Cerebellum (tissue), 4 donors: ENCODE measurements at places on chromosomes 2 and 18.

DNA sequence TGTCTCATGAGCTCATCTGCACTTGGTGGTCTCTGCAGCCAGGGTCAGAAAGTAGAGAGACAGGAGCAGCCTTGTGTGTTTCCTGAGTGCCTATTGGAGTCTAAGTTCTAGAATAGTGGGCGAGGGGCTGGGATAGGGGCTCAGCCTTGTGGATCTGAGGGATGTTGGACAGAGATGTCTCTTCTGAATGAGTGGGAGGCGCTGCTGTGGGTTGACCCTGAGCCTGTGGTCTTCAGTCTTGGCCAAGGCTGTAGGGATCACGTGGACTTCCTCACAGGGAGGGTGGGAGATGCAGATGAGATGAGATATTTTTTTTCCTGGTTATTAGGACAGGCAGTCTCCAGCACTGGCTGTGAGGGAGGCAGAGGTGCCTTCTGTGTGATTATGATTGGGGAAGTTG lies 61.8 kb downstream of the RNF144A start:
- DNase-seq = no peak

DNA sequence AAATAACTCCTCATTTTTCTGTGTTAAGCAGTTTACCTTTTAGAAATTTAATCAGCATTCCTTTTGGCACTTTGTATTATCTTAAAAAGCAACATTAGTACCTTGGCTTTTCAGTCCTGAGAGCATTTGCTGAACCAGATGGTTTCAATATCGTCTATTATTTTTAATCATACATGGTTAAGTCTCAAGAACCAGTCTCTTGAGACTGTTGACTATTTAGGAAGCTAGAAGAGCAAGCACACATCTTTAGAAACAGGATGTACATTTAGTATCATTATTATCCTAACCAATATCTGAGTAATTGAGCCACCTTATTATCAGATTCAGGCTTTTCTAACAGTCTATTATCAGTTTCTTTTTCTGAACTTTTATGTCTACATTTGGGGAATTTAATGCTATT lies 28.2 kb upstream of the ZEB2 start:
- no peak for DNase-seq

GRCh38 chr2:30707304-30707903 lies 99.8 kb downstream of the CAPN13 start:
- no peak for DNase-seq

DNA sequence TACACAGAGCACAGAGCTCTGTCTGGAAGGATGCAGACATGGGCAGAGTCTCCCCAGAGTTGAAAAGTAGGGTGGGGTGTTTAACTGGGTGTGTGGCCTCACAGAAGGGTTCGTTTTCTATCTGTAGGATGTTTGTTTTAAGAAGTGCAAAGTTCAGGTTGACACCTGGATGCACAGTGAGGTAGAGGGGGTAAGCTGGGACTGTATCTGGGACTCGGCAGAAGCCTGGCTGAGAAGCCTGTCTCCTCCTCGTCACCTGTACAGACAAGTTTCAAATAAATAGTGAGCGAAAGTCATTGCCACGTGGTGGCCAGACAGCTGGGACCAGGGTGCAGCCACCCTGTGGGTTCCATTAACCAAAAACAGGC lies 145.9 kb downstream of the KLHL29 start:
- no peak for DNase-seq

DNA sequence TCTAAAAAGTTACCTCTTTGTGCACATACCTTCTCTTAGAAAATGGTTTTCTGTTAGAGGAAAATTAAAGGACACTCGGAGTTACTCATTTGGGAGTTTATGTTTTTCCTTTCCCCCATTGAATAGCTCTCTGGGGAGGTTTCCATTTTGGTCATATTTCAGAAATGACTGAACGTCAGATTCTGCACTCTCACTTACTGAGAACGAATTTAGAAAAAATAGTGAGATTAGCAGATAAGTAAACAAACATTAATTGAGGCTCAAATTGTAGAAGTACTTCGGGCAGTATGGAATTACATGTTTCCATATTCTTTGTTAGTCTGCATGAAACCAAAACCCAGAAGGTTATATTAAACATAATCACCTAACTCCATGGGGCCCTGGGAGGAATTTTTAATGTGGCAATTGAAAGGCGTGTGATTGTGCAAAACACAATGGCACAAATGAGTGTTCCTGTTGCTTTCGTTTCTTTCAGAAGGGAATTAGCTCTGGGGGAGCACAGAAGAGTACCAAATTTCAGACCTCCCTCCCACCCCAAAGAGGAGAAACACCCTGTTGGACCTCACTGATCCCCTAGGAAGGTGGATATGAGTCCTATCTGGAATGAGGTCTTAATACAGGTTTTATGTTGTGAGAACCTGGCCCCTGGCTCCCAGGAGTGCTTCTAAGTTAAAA lies 212.3 kb downstream of the BCL2 start:
- DNase-seq = no peak

GRCh38 chr2:222753251-222753824 lies 81.9 kb downstream of the MOGAT1 start:
- peak; percentile 6 for DNase-seq

DNA sequence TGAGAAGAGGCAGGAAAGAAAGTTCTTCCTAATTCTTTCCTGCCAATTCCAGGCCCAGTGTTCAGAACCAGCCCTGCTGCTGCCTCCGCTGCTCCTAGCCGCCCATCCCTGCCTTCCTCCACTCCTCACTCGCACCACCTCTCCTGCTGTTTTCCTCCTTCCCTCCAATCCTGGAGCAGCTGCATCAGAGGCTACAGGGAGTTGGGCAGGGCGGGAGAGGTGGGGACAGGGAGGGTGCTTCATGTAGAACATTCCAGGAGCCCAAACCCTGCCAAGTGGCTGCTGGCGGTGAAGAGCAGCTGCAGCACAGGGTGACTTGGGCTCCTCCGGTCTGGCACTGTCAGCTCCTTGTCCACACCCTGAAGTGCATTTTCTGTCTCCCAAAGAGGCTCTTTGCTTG lies 176.3 kb downstream of the TNS1 start:
- no peak for DNase-seq

- no peak for DNase-seq
Measured at GRCh38 chr2:96146153-96146880, 1.1 kb upstream of the DUSP2 start.

DNA sequence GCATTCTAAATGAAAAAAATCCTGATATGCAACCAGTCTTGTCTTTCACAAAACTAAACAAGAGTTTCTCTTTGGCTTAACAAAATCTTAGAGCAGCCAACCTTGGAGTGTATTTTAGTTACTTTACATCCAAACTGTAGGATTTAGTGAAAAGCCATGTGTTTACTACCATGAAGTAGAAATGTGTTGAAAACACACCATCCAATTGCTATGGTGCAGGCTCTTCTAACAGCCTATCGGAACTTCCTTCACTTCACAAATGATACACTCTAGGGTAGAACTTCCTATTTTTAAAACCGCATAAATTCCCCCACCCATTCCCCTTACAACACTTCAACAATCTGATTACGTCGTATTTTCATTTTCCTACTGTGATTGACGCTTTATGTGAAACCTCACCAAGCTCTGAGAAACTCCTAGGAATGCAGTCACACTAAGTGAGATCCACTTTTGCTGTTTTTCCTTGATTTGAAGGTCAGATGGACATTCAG lies 74.4 kb upstream of the MAP4K4 start:
- no peak for DNase-seq

DNA sequence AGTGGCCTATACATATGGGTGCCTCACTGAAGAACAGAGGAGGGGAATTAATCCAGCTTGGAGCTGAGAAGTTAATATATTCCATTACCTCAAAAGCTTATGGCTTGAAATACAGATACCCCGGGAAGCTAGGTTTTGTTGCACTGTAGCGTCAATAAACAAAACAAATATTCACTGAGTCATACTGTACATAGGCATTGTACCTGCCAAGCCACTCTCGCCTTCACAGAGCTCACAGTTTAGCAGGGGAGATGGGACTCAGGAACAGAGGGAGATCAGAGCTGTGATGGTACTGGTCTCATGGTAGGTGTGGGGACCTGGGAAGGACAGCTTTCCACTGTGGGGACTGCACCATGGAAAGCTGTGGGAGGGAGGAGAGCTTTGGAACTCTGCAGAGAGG lies 111.2 kb upstream of the ST6GAL2 start:
- DNase-seq = no peak

- DNase-seq = no peak
Measured at GRCh38 chr2:112243233-112243632, 11.6 kb downstream of the ZC3H8 start.

- DNase-seq = no peak
Measured at GRCh38 chr2:202406445-202406978, 30.4 kb downstream of the BMPR2 start.

GRCh38 chr18:63676526-63677323 lies 15.0 kb upstream of the SERPINB3 start:
- no peak for DNase-seq

GRCh38 chr18:8328126-8328525 lies 281.1 kb upstream of the RAB12 start:
- DNase-seq = no peak

- no peak for DNase-seq
Measured at GRCh38 chr18:10113121-10114022, 199.6 kb downstream of the VAPA start.

DNA sequence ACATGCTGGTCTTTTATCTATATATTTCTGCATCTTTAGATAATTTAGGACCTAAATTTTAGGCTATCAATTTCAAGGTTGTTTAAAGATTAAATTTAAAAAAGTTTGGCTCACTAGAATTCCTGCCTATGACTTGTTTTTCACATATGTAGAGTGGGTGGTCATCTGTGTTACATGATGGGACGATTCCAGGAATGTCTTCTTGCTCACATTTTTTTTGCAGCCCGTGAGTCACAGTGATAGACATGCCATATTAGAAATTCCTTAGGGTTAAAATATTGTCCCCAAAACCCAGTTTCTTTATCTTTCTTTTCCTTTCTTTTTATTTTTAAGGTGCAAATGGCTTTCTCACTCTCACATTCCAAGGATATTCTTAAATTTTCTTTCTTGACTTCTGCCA lies 652.0 kb downstream of the PLCL1 start:
- DNase-seq = no peak

- no peak for DNase-seq
Measured at GRCh38 chr2:229164545-229165249, 106.4 kb downstream of the PID1 start.

DNA sequence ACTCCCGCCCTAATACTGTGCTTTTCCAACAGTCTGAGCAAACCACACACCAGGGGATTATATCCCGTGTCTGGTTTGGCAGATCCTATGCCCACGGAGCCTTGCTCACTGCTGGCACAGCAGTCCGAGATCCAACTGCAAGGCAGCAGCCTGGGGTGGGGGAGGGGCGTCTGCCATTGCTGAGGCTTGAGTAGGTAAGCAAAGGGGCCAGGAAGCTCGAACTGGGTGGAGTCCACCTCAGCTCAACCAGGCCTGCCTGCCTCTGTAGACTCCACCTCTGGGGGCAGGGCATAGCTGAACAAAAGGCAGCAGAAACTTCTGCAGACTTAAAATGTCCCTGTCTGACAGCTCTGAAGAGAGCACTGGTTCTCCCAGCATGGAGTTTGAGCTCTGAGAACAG lies 44.2 kb downstream of the LNPK start:
- no peak for DNase-seq

DNA sequence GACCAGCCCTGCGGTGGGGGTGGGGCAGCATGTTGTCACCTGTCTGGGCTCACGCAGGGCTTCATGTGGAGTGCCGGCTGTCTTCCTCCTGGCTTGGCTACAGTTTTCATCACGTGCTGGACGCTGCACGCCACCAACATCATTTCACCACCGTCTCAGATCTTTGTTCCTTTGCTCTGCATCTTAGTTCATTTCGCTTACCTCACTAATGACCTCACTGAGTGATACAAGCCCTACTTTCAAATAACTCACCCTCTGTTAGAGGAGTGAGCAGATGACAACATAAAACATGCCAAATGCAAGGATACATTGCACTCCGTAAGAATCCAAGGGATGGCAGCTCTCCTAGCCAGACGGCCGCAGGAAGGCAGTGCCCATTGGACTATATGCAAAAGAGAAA lies 527.5 kb downstream of the GALR1 start:
- peak; percentile 53 for DNase-seq

GRCh38 chr2:22037274-22037673 lies 913.5 kb downstream of the TDRD15 start:
- DNase-seq = no peak

DNA sequence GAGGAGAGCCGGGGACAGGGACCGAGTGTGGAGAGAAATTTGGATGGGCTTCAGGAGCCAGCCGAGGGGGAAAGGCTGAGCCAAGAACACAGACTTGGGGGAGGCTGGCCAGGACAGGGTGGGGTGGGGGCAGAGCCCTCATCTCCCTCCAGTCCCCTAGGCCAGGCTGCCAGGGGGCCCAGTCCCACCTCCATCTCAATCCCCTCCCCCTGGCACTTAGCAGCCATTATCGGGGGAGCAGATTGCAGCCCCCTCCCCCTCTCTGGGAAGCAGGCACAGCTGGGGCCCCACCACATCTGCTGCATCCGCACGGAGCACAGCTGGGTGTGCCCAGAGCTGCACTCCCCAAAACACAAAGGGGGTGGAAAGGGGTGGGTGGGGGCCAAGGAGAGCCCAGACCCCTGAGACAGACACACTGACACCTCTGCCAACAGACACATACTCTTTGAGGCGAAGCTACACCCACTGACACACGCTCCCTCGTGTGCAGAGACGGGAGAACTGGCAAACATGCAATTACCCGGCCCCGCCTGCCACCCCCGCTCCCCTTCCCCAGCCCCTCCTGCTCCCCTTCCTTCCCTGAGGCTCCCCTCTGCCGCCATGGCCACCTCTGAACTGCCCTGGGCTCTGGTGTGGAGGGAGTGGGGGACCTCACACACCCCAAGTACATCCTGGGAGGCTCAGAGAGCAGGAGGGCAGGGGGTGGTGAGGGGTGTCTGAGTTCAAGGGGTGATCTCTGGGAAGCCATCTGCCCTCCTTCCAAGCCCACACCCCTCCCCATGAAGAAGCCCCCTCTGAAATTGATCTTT lies 5.1 kb upstream of the ASIC4 start:
- peak; percentile 69 for DNase-seq

DNA sequence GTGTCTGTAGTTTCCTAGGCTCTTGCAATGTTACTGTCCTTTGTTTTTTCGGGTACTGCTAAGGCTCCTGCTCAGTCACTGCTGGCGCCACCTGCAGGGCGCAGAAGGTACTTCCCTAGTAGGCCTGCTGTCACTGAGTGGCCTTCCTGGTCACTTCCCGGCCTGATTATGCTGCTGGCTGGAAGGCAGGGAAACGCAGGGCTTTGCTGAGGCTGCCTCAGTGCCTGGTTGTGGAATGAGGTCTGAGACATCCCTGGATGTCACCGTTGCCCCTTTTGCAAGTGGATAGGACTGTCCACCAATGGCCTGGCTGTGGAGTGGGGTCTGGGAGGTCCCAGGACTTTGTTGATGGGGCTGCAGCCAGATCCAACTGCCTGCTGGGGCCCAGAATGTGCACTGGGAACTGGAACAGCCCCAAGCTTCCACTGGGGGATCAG lies 13.1 kb downstream of the DAW1 start:
- DNase-seq = no peak

GRCh38 chr18:13548966-13549879 lies 177.1 kb downstream of the FAM210A start:
- peak; percentile 47 for DNase-seq
